ENCODE measurements at places on chromosomes 12 and 14.

- no peak for DNase-seq
These were observed 66.8 kb downstream of the C14orf132 start for GRCh38 chr14:96105926-96106441.

DNA sequence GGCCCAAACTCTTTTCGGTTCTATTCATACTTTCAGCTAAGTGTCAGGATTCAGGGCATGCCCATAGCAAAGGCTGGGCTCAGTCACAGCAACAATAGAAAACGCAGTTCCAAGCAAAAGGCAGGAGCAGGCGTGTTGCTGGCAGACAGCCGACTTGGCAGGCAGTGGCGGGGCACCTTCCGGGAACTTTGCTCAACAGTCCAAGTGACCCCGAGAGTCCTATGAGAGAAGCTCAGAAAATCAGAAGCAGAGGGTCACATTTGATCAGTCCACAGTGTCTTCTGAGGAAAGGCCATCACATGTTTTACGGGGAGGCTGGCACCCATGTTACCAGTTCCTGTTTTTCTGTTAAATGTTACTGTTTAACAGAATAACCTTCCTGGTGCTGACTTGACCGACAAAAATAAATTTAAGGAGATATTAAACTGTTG is 115.0 kb downstream of the DACT1 start:
- DNase-seq, result no peak

DNA sequence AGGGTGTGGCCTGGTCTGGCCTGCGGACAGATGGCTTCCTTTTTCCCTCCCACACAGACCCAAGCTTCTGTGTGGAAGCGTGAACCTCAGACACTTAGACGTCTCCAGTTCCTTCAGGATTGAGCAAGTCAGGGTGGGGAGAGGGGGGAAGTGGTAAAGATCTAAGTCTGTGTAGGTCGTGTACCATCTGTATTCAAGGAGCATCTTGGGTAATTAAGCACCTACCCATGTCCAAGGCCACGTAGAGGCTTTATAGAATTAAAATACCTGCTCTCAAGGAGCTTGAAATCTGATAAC is 1.7 kb downstream of the AVIL start:
- DNase-seq, result no peak

DNA sequence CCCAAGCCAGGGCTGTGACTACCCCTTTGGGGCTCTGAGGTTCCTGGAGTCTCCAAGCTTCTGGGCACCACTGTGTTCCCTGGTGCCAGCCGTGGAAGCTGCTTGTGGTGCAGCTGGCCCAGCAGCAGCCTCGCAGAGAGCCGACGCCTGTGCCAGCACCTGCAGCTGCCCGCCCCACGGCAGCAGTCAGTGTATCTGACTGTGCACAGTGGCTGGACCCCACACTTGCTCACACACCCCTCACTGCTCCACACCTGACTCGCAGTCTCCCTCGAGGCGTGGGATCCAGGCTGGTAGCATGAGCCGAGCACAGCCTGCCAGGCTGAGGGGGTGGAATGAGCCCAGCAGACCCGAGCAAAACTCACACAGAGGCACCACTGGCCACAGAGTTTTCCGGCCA is 325.2 kb downstream of the PCNX1 start:
- DNase-seq, result no peak

- no peak for DNase-seq
These were observed 97.8 kb downstream of the VRK1 start for GRCh38 chr14:96894966-96895365.

DNA sequence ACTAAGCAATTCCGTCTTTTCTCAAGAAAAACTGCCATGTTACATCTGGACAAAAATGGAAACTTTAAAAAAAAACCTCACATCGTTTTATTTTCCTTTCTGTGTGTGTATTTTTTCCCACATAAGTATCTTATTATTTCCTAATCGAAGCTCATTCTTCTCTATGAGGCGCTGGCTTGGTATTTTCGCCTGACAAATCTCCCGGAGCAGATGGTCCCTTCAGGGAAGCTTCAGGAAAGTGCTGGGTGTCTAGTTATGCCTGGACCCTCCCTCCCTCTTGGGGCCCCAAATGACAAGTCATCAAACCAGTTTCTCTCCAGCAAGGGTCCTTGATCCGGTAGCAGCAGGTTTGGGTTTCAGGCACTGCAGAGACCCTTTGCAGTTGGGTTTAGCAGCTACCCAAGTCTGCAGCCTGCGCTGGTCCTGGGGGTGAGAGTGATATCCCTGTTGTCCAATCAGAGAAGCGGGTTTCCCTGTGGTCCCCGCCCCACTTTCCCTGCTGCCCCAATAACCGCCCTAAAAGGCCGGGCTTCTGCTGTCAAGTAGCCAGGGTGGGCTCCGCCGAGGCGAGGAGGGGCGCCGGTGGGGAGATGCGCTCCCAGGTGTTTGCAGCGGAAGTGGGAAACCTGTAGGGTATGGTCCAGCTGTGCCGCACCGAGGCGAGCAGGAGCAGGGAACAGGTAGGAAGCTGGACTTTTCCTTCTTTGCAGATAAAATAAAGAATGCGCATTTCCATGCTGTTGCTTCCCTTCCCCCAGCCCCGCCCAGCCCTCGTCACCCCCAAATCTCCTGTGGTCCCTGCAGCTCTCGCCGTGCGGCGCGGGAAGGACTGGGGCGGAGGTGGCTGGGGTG is at the start of gene CNTN1:
Gene CNTN1 (plus strand): TSS at position 527 of the 852 bp plus-strand sequence.
- no peak for DNase-seq

DNA sequence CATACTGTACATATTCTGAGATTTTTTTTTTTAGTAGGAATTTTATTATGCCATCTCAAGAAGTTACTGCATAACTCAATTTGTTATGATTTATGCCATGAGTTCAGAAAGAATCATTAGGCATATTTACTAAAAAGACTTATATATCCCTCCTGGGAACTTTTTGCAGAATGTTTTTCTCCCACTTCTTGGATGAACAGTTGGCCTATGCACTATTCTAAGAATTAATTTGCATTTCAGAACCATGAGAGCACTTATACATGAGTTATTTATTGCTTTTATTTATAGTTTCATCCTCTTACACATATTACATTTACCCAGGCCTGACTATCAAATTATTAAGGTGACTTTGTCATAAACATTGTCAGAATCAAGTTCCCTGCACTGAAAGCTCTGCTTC is 6.3 kb upstream of the LRIG3 start:
- DNase-seq, result no peak

DNA sequence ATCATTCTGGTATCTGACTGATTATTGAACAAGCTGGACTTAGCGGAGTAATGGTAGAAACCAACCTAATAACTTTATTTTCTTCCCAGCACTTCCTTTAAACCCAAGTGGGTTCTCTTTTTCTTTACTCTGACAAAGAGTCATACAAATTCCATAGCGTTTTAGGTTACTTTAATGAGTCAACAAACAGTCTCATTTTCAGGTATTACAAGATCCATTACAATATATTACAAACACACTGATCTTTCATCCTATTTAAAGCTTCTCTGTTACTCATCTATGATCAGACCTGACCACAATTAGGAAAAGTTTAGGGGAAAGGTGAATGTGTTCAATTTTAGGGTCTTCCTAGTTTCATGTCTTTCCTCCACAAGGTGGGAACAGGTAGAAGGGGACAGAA is 39.4 kb upstream of the PTPRQ start:
- DNase-seq, result no peak

- DNase-seq, result no peak
These were observed 1.9 kb downstream of the SGPP1 start for GRCh38 chr14:63725786-63726460.

DNA sequence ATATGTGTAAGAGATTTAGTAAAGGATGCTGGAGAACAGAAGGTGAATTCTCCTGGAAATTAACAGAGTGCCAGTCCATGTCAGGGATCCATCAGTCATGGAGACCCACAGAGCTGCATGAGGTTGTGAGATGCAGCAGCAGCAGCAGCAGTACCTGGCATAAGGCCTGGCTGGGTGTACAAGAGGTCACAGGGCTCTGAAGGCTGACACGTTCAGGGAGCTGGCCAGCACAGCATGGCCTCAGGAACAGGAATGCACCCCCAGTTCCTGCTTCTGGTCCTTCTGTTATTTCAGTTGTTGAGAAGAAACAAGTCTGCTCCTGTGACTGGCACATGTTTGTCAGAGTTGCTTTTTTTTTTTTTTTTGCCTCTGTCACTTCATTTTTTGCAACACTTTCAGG is 210.8 kb downstream of the CNTN1 start:
- DNase-seq, result no peak

DNA sequence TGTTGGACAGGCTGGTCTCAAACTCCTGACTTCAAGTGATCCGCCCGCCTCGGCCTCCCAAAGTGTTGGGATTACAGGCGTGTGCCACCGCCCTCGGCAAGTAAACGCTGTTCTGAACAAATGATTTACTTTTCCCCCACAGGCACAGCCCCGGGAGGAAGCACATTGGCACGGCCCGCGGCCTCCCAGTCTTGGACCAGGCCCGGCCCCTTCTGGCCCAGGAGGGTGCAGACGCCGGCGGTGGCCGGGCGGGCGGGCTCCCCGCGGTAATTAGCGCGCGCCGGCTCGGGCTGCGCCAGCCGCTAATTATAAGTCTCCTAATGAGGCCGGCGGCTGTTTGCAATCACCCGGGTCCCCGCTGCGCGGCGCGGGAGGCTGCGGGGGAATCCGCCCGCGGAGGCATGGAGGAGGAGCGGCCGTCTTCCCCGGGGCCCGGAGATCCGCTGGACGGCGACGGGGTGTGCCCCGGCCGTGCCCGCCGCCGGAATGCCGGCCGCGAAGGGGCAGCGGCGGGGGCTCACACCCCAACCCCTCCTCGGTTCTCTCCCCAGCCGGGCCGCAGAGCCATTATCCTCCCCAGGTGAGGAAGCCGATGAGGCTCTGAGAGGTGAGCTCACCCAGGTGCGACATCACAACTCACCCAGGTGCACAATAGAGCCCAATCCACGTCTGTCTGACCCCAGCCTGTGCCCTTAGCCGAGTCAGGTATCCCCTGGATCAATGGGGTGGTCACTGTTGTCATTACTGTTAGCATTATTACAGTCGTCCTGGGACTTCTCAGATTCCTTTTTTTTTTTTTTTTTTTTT is 3.3 kb upstream of the POP5 start:
- DNase-seq, result peak; percentile 63

DNA sequence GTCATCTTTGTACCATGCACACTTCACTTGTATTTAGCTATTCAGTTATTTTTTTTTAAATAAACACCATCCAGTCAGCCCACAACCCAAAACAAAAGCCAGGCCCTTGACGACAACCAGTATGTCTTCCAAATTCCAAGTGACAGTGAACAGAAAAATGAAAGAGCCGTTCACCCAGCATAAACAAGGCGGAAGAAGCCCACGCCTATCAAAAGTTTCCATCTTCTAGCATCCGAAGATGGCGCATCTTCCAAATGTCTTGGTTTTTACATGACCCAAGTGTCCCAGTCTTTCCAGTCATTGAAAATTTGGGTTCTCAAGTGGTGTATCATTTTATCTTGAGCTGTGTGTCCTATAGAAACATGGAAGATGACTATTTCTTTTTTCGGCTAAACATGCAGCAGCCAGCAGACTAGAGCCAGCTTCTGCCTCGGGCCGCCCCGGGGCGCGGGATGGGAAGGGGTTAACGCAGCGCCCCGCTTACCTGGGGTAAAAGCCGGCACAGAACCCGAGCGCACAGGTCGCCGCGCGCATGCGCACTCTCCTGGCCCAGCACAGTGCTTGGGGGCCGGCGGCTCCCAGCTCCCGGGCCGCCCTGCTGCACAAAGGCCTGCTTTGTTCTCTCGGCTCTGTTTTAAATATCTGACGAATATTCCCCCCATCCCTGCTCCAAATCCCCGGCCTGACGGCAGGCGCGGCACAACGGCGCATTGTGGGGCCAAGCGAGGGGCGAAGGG is 164.8 kb downstream of the ZFP36L1 start:
- DNase-seq, result peak; percentile 57

GRCh38 chr14:20469890-20470602 is 840 bp downstream of the PNP start:
- DNase-seq, result peak; percentile 60

DNA sequence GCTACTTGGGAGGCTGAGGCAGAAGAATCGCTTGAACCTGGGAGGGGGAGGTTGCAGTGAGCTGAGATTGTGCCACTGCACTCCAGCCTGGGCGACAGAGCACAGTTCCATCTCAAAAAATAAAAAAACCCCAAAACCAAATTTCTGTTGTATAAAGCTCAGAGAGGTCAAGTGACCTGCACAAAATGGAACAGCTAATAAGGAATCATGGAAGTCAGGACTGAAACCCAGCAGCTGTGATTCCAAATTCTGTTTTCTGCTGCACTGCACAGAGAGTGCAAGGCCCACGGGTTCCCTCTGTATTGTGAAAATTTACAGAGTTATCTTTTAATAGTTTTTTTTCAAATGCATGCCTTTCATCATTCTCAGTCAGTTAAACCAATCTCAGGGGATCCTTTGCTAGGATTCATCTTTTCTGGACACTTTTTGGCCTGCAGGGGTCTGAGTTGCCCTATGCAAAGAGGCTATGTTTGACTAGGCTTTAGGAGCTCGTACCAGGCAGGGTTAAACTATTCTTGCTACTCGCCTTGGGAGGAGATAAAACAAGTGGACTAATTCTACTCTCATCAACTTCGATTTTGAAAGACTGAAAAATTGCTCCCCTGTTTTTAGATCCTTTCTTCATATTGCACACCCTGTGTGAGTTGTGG is 26.1 kb upstream of the AACS start:
- no peak for DNase-seq

DNA sequence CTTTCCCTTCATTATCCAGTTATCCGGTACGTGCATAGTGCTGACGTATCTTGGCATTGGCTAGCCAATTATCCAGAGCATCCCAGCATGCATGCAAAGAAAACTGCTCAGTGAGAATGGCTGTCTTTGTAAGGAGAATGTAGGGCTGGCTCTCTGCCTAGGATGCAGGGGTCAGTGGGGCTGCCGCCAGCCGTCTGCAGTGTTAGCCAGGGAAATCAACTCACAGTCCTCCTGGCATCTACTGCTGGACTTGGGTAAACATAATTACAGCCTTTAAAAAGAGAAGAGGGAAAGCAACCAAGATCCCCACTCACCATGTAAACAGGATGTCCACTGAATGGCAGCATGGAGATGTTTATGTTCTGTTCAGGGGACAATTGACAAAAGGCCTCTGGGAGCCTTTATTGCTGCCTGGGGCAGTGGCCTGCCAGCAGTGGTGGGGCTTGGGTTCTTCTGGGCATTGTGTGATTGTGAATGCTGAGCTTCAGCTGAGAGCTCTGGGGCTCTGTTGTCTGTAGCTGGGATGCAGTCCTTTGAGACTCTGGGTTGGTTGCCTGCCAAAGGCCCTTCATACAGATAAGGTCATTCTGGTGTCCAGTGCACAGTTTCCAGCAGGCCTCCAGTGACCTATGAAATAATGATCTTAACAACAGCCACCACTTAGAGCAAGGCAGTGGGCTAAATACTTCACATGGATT is 121.8 kb downstream of the TBC1D30 start:
- DNase-seq, result no peak

GRCh38 chr14:31947680-31948595 is 129.2 kb upstream of the ARHGAP5 start:
- no peak for DNase-seq

GRCh38 chr14:70658899-70659298 is 17.2 kb downstream of the TTC9 start:
- DNase-seq, result peak; percentile 59

GRCh38 chr14:96424109-96424989 is 32.4 kb downstream of the AK7 start:
- DNase-seq, result peak; percentile 75

- no peak for DNase-seq
These were observed 114.4 kb downstream of the LMNTD1 start for GRCh38 chr12:25438638-25439037.

All from CD4-positive, alpha-beta T cell treated with Interleukin-17A for 1 hour (primary cell).